ENCODE measurements at places on chromosomes 7 and 10.
A peak's percentile ranks its signal among the peaks of the same experiment; 100 is the strongest.

DNA sequence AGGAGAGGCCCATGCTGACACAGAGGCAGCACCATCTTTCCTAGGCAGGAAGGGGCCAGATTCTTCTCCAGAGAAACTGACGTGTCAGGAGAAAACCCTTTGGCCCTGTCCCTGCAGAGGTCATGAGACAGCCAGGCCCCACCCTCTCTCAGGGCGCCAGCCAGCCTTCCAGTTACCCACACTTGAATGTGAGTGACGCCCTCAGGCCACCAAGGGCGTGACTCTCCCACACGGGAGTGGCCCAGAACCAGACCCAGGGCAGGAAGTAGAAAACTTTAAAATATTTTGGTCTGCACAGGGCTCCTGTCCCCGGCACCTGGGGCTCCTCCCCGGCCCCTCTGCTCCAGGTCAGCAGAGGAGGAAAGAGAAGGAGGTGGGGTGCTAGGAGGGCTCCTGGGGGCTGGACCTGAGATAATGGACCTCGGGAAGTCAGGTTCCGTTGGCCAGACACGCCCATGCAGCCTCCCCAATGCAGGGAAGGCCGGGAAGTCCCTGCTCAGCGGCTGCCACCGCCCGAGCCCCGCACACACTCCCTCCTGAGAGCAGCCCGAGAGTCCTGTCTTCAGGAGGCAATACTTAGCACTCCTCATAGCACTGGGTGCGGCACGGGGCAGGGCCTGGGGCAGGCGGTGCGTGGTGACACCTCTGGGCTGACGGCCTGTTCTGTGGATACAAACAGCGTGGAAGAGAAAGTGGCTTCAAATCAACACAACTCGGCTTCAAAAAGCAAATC lies 67.0 kb upstream of the CFAP46 start:
- DNase-seq = no peak

DNA sequence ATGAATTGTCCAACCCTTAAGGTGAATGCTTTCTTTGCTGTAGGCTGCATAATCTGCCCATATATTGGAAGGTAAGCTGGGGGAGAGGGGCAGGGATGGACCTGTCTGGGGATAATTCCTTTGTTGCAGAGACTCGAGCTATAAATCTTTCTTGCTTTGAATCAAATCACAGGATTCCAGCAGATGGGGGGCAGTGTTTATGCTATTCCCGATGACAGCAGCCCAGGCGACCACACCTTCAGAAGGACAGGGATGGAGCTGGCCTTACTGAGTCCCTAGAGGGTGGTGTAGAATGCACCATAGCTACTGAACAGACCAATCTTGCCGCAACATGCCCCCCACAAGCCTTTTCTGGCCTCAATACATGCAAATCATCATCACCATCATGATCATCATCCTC lies 2.5 kb downstream of the PODXL start:
- no peak for DNase-seq

- DNase-seq = no peak
Observed at GRCh38 chr7:74051193-74051592, 23.2 kb downstream of the ELN start.

DNA sequence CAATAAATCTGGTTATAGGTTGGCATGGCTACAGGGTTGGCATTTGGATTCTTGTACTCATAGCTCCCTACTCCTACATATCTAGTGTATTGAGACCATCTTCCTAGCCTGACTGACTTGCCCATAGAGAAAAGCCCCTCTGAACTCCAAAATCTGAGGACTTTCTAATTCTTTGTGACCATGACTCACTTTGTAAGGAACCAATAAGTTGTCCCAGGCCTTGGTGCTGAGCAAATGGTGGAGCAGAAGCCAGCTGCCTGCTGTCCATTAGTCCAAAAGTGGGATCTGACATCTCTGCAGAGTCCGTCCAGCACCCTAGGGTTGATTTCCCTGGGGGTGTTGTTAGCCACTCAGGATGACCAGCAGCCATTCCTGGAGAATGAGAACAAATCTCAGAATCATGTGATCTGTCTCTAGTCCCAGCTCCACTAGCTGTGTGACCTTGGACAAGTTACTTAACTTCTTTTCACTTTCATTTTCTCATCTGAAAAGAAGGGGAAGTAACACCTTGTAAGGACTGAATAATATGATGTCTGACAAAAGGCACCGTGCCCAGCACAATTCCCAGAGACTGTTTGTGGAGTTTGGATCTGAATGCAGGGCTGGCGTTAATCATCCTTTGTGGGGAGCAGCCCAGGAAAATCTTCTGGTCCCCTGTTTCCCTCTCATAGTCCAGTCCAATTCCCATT lies 44.1 kb downstream of the MTURN start:
- DNase-seq = no peak

DNA sequence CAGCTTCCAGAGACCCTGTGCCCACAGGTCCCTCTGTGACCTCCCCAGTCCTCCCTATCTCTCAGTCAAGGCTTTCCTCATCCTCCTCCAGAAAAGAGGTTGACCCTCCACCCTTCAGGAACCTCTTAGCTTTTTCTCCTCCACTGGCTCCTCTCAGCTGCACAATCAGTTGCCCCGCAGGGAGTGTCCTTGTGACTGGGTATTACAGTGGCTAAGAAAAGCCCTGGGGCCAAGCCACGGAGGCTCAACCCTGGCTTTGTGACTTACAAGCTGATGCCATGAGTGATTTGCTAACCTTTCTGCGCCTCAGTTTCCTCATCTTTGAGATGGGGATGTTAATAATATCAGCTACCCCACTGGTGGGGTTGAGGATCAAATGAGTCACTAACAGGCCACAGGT lies 66.4 kb upstream of the ZMIZ1 start:
- DNase-seq = no peak

- DNase-seq = no peak
Observed at GRCh38 chr10:110857265-110858171, 14.2 kb upstream of the PDCD4 start.

GRCh38 chr10:70816220-70816894 lies 609 bp downstream of the SGPL1 start:
- DNase-seq = peak; percentile 25

GRCh38 chr10:70884741-70885140 lies 3.6 kb downstream of the PCBD1 start:
- no peak for DNase-seq

GRCh38 chr7:16266877-16267276 lies 154.5 kb downstream of the CRPPA start:
- no peak for DNase-seq

DNA sequence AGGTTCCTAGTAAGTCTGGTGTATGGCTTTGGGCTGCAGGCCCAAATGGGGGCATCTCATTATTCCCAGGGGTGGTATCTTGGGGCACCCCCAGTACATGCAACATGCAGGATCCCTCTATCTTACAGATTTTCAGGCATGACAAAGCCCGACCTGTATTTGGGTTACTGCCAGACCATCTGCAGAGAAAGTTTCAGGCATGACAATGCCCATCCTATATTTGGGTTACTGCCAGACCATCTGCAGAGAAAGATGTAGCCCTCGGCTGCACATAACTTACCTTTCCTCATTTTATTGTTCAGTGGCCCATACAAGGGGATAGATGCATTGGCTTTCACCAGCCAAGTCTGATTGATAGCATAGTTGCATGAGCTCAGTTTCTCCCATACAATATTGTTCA lies 112.2 kb upstream of the RAB18 start:
- DNase-seq = no peak

GRCh38 chr7:46292741-46293140 lies 371.7 kb upstream of the IGFBP3 start:
- DNase-seq = no peak

DNA sequence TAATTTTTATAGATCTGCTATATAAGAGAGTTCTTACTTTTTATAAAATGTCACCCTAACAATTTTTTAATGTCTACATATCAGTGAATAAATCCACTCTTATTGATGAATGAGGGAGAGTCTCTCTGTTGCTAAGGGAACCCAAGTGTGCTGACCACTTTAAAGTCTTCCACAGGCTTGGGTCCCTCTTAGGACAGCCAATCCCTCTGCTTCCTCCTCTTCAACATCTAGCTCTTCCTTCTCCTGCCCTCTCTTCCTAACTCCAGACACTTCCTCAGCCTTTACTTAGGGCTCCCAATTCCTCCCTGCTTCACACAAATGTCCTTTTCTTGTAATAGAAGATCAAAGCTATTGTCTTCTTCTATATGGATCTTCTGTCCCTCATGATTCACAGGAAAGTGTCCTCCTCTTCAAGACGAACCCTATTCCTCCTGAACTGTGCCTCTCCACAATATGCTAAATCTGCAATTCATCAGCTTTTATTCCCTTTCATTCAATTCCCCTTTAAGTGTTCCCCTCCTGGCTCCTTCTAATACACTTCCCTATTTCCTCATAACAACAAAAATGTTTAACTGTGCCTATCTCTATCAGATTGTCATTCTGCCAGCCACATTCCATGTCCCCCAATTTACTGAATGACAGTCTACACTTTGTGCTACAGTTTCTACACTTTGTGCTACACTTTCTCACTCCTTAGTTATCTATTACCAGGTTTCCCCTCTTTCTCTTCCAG lies 37.7 kb downstream of the CDK6 start:
- DNase-seq = no peak

GRCh38 chr10:109968953-109969759 lies 38.6 kb upstream of the ADD3 start:
- DNase-seq = peak; percentile 29

DNA sequence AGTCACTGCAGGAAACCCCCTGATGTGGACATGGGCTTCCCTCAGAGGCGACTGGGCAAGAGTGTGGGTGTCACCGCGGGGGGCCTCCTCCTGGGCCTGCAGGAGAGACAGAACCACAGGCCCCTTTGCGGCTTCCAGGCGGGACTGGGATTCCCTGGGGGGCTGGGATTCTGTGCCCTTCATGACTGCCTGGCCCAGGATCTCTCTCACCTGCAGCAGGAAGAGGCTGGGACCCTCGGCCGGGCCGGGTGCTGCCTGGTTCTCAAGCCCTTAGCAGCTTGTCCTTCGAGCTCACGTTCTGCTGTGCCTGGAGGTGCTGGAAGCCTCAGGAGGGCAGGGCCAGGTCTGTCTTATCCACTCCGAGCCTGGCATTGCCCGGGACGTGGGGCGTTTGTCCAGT lies 11.8 kb downstream of the SUN1 start:
- DNase-seq = no peak

DNA sequence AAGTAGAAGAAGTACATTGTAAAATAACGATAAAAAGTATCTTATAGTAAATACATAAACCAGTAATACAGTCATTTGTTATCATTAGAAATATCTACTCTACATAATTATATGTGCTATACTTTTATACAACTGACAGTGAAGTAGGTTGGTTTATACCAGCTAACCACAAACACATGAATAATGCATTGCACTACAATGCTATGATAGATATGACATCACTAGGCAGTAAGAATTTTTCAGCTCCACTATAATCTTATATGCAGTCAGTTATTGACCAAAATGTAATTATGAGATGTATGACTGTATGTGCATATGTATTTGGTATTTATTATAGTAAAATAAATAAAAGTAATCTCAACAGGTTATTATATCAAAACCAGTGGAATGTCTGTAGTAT lies 23.4 kb upstream of the SGCE start:
- no peak for DNase-seq

DNA sequence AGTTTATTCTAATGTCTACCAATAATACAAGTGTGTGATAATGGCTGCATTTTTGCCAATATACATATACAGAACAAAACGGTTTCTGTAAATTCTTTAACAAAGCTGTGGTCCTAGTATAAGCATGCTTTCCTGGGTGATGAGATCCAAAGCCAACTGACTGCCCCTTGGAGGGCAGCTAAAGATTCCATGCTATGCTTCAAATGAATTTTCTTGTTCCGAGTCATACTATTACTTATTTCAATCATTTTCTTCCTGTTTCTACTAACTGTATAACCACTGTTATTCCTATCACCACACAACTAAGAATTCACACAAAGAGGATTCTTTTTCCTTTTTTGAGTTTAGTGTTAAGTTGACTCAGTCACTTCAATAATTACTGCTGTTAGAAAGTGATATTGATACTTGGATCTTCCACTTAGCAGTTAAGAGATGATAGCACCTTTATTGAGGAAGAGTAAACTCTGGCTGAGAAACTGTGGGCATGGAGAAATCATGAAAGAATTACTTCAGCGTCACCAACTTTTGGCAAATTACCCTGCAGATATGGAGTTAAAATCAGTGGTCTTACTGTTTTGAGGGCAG lies 197.5 kb downstream of the ARL4A start:
- DNase-seq = no peak

- DNase-seq = no peak
Observed at GRCh38 chr7:107728276-107728675, 15.7 kb upstream of the CBLL1 start.

DNA sequence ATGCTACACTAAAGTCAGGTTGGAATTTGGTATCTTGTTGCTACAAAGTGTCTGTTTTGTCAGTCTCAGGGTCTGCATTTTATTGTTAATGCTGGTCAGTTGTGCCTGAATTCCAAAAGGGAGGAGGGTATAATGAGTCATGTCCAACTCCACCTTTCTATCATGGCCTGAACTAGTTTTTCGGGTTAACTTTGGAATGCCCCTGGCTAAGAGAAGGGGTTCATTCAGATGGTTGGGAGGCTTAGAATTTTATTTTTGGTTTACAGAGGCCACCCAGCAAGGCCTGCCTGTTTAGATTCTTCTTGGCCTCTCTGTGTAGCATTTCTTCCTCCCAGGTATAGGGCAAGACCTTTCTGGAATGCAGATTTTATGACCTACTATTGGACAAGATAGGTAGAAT lies 93.2 kb downstream of the SKIDA1 start:
- DNase-seq = no peak

GRCh38 chr10:19245889-19246752 lies 197.5 kb downstream of the MALRD1 start:
- DNase-seq = no peak

- no peak for DNase-seq
Observed at GRCh38 chr10:75040576-75040975, 70.9 kb upstream of the SAMD8 start.

DNA sequence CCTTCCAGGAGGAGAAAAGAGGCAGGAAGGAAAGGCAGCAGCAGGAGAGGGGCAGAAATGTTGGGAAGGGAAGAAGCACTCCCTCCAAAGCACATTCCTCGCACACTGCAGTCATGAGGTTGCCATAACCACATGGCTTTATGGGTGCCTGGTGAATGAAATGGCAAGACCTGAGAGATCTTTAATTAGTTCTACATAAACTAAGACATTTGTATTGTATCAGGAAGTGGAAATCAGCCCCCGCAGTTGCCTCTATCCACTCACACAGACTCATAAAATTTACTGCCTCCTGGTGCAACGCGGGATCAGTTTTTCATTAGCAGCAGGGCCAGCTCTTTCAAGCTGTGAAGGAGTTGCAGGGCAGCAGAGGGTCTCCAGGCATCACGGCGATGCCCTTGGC lies 106.4 kb downstream of the COL13A1 start:
- DNase-seq = no peak

- no peak for DNase-seq
Observed at GRCh38 chr7:79984210-79984609, 150.4 kb upstream of the GNAI1 start.

DNA sequence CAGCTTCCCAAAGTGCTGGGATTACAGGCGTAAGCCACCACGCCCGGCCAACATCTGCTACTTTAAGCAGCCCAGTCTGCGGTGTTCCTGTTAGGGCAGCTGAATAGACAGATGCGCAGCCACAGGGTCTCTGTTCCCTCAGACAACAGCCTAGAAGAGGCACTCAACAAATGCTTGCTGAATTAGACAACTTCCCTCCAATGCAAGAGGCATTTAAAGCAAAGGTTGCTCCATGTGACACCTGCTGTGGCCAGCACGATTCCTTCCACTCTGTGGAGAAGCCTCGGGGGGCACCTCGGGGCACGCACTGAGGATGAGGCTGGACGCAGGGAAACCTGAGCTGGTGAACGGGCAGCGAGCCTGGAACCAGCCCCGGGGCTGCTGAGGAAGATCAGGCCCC lies 237.8 kb downstream of the MAD1L1 start:
- DNase-seq = no peak

Measured in anterior cingulate cortex (tissue), 58 donors.